ENCODE measurements at places on chromosomes 3 and 15. TPM values are rescaled to one million over a fixed set of nuclear protein-coding genes. Genes with fewer than 3 reads are reported as not detected.

DALRD3 gene
- 39.2 TPM for total RNA-seq

HYAL1 gene
- 0.96 TPM for total RNA-seq

MAGEF1 gene
- 23.4 TPM for total RNA-seq

FRMD5 gene
- 14.9 TPM for total RNA-seq

GATM gene
- 0.56 TPM for total RNA-seq

PDIA3 gene
- 187 TPM for total RNA-seq

GOLGA8J gene
- 0.28 TPM for total RNA-seq

PHC3 gene
- total RNA-seq, result 25.4 TPM

HCN4 gene
- not detected for total RNA-seq

ADPRH gene
- 5.6 TPM for total RNA-seq

GPR62 gene
- not detected for total RNA-seq

FES gene
- total RNA-seq, result 15.7 TPM

CRABP1 gene
- total RNA-seq, result not detected

KLHL40 gene
- total RNA-seq, result not detected

PAK6 gene
- 0.56 TPM for total RNA-seq

GATA2 gene
- total RNA-seq, result 0.85 TPM

DUOX2 gene
- under 0.01 TPM for total RNA-seq

TRIM42 gene
- not detected for total RNA-seq

TAGLN3 gene
- 0.85 TPM for total RNA-seq

KLHL6 gene
- total RNA-seq, result under 0.01 TPM

CCPG1 gene
- 57.7 TPM for total RNA-seq

TIGIT gene
- under 0.01 TPM for total RNA-seq

FGD5 gene
- total RNA-seq, result 0.85 TPM

TCAIM gene
- 36.6 TPM for total RNA-seq

SLITRK3 gene
- not detected for total RNA-seq

CFAP100 gene
- not detected for total RNA-seq

SYNPR gene
- total RNA-seq, result not detected

MUC4 gene
- total RNA-seq, result not detected

GP9 gene
- not detected for total RNA-seq

CLEC3B gene
- total RNA-seq, result 23.7 TPM

FEZF2 gene
- total RNA-seq, result not detected

CCR4 gene
- total RNA-seq, result 0.85 TPM

GHSR gene
- total RNA-seq, result not detected

TUSC2 gene
- 16.6 TPM for total RNA-seq

SENP8 gene
- 2.0 TPM for total RNA-seq

LRTM1 gene
- total RNA-seq, result not detected

HESX1 gene
- total RNA-seq, result 0.85 TPM

DNASE1L3 gene
- total RNA-seq, result 0.56 TPM

GUCA1C gene
- not detected for total RNA-seq

CORO2B gene
- 12.3 TPM for total RNA-seq

SH2D7 gene
- not detected for total RNA-seq

IFT122 gene
- 21.1 TPM for total RNA-seq

CLDN16 gene
- total RNA-seq, result 0.38 TPM

CCR1 gene
- under 0.01 TPM for total RNA-seq

SNTN gene
- total RNA-seq, result not detected

C3orf20 gene
- total RNA-seq, result under 0.01 TPM

EPHB1 gene
- 0.56 TPM for total RNA-seq

TMIE gene
- not detected for total RNA-seq

RPL15 gene
- 3,366 TPM for total RNA-seq

IMPG2 gene
- total RNA-seq, result under 0.01 TPM

OR5AC2 gene
- total RNA-seq, result not detected

ZNF619 gene
- 6.5 TPM for total RNA-seq

ZDHHC23 gene
- 3.5 TPM for total RNA-seq

FBXL2 gene
- total RNA-seq, result 10.0 TPM

Data from regular cardiac myocyte (primary cell).